ENCODE measurements at places on chromosomes 7 and 10.

- no peak for DNase-seq
Observed at GRCh38 chr10:27998178-27998953, 513 bp downstream of the ODAD2 start.

DNA sequence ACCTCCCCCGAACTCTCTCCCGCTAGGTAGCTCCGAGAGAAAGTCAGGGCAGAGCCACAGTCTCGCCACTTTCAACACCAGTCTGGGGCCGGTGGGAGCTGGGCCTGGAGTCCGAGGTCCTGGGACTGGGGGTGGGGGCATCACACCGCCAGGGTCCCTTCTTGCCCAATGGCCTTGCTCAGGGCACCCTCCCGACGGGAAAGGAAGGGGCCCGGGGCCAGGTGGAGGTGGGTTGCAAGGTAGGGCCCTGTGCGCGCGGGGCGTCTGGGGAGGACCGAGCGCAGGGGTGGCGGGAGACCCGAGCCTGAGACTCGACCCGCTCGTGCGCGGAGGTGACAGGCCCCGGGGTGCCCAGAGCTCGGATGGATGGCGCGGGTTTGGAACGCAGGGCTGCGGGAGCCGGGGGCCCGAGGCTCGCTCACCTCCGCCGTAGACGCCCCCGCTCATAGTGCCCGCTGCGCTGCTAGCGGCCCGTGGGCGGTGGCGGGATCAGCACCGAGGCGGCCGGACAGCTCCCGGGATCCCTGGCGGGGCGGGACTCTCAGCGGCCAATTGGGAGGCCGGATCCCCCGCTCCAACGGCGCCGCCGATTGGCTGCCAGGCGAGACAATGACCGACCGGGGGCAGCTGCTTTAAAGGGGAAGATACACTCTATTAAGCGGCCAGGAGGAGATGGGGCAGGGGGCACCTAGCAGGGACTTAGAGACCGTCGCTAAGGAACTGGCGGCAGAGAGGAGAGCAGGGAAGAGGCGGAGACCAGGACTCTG is at the start of gene ACTL6B:
Gene ACTL6B (minus strand): TSS at position 541 of the 767 bp plus-strand sequence. CDS start 94 bp downstream, at position 447.
- DNase-seq, result no peak

DNA sequence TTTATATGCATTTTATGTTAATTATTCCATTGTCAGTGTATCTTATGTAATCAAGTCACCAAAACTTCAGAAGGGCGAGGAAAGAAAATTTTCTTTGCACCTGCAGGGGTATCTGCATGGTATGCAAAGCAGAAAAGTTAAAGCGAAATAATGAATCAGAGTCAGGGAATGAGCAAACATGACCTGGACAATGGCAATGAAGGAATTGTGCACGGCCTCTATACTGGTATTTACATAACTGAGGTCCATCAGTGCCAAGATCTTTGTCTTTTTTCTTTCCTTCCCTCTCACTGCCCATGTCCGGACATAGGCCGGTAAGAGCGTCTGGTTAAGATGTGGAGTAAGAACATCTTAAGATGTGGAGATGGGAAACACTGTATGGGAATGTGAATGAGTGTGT is 14.4 kb upstream of the AKR1C3 start:
- no peak for DNase-seq

DNA sequence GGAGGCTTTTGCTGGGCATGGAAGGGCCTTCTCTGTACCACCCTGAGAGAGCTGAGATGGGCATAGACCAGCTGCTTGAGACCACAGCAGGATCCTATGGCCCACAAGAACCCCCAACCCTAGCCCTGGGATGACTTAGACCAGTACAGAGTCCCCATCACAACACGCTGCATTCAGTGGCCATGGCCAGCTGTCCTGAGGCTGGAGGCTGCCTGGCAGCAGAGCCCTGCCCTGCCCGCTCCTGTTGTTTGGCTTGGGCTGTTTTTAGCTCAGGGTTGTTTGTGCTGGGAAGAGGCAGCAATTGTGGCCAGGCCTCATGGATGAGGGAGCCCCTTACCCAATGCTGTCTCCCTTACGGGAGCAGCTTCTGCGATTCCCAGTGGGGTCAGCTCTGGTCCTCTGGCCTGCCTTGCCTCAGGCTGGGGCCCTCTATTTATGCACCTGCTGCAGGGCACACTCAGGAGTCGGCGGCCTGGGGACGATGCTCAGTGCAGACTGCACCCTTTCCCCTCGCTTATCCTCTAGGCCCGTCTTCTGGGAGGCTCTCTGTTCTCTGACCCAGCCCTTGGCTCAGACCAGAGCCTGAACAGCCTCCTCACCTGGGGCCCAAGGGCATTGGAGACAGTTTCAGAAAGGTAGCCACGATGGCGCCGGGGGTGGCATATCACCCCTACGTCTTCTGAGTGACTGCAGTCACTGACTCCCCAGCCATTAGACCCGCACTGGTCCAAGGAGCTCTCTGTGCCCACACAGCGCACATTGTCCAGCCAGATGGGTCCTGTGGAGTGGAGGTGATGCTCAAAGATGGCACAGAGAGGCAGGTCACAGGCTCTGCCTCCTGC is 6.3 kb downstream of the LOXL4 start:
- no peak for DNase-seq

DNA sequence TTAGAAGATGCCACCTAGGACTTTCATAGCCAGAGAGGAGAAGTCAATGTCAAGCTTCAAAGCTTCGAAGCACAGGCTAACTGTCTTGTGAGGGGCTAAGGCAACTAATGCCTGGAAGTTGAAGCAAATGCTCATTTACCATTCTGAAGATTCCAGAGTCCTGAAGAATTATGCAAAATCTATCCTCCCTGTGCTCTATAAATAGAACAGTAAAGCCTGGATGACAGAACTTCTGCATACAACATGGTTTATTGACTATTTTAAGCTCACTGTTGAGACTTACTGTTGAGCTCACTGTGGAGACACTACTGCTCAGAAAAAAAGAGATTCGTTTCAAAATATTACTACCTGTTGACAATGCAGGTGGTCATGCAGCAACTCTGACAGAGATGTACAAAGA is 28.6 kb downstream of the TNS3 start:
- no peak for DNase-seq

DNA sequence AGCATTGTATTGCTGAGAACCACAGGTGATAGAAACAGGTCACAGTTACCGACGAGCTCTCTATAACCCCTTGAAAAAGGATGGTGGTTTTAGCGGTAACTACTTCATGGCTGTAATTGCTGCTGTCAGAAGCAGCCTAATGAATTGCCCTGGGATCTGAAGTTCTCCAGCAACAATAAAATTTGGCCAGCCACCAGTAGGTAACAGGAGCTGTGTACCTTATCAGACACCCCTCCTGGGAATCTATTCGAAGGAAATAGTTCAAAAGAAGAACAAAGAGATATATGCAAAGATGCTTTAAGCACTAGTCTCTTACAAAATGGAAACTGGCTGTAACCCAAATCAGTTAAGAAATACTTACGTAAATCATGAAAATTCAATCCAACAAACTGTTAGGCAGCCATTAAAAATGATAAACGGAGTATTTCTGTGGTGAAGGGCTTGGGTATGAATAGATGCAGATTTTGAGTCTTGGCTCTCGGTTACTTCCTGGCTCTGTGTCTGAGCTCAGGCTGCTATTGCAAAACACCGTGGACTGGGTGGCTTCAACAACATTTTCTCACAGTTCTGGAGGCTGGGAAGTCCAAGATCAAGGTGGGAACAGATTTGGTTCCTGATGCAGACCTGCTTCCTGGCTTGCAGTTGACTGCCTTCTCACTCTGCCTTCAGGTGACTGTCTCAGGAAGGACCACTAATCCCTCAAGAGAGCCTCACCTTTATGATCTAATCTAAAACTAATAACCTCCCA is 1.6 kb downstream of the MSRB2 start:
- DNase-seq, result peak; percentile 65

- DNase-seq, result no peak
Observed at GRCh38 chr10:80077869-80078447, 507 bp upstream of the TMEM254 start.

DNA sequence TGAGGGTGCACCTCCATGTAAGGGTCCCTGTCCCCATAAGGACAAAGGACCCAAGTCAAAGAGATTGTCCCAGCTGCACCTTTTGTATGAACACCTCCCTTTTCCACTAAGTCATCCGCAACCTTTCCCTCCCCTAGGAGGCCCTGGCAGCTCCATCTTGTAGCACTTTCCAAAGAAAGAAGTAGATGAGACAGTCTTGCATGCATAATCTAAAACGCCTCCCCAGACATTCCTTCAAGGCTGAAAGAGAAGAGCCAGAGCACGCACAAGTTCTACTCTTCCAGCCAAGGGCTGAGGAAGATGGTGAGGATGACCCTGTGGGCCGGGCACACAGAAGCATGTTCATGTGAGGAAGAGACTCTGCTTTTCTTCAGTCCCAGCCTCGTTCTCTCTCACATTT is 194.4 kb downstream of the TNS3 start:
- no peak for DNase-seq

- DNase-seq, result no peak
Observed at GRCh38 chr7:148017126-148017525, 573.4 kb upstream of the C7orf33 start.

- no peak for DNase-seq
Observed at GRCh38 chr7:121446526-121446925, 50.4 kb upstream of the FAM3C start.

DNA sequence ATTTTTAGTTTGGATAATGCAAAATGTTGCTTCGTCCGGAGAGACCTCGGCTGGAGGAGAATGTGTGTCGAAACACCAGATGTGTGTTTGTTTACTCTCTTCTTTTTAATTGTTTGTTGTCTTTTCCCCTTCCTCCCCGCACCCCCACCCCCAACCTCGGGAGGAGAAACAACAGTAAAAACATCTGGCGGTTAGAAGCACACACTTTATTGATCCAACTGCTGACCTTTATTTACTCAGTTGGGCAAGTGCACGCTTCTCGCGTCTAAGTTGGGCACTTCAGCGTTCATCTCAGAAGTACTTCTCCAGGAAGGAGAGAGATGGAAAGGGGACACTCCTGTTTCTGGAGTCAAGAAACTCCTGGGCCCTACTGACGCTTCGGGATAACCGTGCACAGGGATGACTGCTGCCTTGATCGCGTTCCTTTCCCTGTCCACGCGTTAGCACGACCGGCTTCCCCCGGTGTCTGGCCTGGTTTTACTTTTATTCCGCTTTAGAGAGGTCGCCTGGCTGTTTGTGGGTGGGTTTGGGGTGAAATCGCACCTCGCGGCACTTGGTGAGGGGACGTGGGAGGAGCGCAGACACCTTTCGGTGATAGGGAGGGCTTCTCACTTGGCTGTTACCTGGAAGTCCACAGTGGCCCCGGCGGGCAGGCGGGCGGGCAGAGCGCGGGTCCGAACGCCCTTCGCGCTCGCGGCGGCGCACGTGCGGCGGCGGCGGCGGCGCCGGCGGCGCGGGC is 168.3 kb upstream of the PPP1R3A start:
- DNase-seq, result peak; percentile 30

DNA sequence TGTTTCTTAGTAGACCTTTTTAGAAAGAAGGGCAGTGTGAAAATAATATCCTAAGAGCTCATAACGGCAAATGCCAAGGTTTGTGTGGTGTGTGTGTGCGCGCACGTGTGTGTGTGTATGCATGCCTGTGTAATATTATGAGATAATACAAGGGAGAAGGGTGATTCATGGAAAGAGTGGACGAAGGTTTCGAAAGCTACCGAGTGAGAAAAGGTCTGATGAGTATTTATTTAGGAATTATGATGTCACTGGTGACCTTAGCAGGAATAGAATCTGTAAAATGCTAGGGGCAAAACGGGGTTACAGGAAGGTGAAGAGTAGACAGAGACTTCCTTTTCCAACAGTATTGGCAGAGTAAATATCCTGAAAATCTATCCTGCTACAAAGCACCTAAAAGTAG is 107.3 kb downstream of the AHR start:
- peak; percentile 98 for DNase-seq

DNA sequence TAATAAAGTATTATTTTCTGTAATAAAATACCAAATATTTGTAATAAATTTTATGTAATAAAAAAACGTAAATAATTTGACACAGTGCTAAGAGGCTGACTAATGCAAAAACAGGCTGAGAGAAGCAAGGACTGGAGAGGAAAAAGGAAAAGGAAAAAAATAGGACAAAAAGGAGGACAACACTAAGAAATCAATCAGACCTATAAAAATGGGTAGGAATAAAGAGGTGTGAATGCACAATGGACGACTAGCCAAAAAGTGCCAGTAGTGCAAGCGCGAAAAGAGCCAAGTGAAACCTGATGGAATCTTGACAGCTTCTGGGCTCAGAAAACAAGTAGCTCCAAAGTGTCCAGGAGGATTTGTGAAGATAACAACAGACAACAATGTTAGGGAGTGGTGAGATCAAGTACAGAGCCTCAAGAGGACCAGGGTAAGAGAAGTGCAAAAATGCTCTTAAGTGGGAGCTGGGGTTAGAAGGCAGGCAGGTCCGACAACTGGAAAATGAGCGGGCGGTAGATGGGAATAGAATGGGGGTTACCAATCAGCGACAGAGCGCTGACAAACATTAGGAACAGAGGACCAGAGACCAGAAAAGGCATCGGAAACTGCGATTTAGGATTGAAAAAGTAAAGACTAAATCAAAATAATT is 1.2 kb downstream of the BRAF start:
- no peak for DNase-seq
